NCI-H187 treated with DMSO at 0.1 percent for 48 hours (cell line): ENCODE measurements at places on chromosomes 5 and 9.

- no peak for DNase-seq
Measured at GRCh38 chr5:53169933-53170332, 60.4 kb upstream of the MOCS2 start.

DNA sequence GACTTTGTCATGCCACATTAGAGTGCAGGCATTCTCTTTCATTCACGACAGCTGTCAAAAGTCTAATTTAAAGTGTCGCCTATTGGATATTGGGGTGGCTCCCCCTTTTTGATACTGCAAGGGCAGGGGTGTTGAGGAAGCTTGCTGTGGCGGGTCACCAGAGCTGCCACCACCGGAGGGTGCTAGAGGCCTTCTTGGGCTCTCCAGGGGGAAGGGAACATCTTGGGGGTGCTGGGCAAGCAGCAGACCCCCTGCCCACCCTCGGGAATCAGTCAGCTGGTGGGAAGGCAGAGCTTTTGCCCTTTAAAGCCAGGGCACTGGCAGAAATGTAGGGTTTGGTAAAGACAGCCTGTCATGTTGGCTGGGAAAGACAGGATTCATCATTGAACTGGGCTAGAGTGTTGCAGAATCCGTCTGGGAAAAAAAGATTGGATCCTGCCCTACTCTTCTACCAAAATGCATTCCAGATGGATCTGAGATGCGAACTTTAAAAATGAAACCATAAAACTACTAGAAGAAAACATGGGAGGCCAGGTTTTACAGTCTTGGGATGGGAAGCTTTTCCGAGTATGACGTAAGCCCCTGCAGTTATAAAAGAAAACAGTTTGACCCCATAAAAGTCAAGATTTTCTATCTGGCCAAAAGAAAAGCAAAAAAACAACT lies 22.3 kb downstream of the COL5A1 start:
- no peak for DNase-seq

GRCh38 chr9:121729769-121730562 lies 78.5 kb downstream of the DAB2IP start:
- no peak for DNase-seq

DNA sequence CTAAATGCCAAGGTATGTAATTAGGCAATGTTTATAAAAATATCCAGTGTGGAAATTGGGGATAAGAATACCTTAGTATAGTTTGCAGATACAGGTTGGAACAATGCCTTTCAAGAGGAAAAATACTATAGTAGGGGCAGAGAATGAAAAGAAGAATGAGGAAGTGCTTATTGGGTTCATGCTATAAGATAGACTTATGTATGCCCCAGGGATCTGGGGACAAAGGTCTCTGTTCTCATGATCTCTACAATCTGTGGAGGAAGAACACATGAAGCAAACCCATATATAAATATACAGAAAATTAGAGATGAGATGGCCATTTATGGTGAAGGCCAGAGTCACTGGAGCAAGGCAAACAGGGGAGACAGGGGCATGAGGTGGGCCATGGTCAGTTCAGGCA lies 106.5 kb upstream of the DAB2 start:
- no peak for DNase-seq

DNA sequence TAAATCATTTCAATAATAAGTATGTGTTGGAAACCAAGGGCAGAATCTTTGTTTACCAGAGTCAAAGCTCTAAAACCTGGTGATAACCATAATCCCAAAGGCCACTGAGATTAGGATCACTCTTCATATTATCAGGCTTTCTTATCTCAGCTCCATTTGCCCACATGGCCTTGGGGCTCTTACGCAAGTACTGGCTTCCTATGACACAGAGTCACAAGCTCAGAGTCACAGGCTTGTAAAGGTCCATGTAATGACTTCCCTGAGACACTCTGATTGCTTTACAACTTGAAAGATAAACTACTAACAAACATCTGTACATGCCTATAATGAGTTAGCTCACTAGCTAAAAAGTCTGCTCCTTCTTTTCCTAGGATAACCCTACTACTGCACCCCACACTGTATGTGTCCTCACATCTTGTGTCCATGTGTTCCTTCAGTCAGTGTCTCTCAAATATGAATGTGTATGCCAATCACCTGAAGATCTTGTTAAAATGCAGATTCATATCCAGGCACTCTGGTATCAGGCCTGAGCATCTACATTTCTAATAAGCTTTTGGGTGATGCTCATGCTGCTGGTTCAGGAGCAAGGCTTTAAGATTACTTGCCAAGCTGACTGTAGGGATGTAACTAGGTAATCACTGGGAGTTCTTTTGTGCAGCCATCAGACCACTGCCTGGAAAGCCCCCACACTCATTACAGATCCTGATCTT lies 28.4 kb downstream of the SEMA6A start:
- no peak for DNase-seq

DNA sequence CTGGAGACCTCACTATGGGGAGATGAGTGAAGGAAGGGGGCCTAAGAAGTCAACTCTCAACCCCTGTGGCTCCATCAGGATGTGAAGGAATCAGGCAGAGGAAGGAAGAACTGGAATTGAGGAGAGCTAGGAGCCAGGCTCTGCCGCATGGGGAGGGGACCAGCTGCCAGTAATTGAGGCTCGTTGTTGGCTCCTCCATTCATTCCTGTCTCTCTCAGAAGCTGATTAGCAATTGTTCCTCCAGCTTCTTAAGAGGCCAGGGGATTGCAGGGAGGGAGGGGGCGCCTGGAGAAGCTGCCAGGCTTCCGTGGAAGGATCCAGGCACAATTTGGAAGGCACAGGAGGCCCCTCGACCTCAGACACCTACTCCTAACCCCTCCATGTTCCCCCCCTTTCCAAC lies 20.5 kb upstream of the TTLL11 start:
- no peak for DNase-seq

DNA sequence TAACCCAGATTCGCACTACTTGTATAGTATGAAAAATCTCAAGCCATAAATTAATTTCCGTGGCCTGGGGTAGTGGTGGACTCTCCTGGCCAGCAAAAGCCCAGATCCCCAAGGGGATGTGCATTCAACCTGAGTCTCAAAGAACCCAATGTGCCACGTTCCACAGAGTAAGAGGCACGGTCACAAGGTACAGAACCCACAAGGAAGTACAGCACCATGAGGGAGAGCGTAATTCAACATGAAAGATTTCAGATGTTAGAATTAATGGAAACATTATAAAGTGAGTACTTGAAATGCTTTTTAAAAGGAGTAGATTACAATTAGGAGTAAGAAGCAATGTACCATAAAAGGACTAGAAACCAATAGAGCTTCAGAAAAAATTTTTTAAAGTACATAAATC lies 23.4 kb downstream of the SRD5A1 start:
- DNase-seq = no peak

- no peak for DNase-seq
Measured at GRCh38 chr5:112228667-112229066, 190.4 kb downstream of the EPB41L4A start.

- DNase-seq = no peak
Measured at GRCh38 chr9:6054280-6055099, 39.1 kb upstream of the RANBP6 start.

GRCh38 chr5:62001640-62002039 lies 304.4 kb upstream of the KIF2A start:
- no peak for DNase-seq

DNA sequence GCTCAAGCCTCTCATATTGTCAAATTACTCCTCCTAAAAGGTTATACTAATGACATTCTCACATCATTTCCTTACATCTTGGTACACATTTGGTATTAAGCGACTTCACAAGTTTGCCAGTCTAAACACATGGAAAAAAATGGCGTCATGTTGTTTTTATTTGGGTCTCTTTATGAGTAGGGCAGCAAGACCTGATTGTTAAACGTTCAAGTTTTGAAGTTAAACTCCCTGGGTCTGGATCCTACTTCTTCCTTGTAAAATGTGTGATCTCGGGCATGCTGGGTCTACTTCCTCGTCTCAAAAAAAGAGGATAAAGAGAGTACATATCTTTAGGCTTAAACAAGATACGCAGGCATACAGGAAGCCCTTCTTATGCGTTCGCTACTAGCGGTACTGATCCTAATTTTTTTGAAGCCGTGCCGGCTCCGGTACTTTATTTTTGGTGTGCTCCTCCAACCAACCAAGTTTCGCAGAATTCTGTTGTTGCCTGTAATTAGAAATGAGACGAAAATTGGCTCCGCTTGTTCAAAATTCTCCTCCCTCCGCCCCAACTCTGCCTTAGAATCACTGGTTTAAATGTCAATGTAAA lies 596 bp upstream of the CDC37L1 start:
- no peak for DNase-seq

DNA sequence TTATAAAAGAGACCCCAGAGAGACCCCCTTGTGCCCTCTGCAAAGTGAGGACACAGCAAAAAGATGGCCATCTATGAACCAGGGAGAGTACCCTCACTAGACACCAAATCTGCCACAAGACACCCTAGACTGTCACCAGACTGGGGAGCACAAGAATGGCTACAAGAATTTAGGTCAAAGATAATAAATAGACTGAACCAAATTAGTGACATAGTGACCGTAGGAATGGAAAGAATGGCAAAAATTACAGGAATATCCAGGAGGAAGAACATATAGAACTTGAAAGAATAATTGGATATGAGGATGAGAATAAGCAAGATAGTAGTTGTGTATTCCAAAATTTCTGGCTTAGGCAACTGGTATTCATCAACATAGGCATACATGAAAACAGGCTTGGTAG lies 235.0 kb downstream of the NNT start:
- DNase-seq = no peak

DNA sequence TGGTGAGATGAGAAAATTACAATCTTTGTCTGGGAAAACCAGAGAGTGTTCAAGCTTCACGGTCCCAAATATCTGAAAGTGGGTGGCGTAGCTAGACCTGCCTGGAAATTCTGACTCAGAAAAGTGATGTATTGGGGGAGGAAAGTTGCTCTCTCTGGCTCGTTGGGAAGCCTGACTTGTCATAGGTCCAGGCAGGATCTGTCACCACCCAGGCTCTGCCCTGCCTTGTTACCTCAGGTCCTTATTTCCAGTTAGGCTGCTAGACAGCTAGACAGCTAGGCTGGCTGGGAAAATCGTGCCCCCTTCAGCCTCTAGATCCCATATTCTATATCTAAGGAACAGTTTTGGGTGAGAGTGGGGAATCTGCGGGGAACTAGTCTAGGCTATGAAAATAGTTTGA lies 41.0 kb upstream of the HCN1 start:
- no peak for DNase-seq

- DNase-seq = no peak
Measured at GRCh38 chr5:66438696-66439095, 157.5 kb upstream of the MAST4 start.

DNA sequence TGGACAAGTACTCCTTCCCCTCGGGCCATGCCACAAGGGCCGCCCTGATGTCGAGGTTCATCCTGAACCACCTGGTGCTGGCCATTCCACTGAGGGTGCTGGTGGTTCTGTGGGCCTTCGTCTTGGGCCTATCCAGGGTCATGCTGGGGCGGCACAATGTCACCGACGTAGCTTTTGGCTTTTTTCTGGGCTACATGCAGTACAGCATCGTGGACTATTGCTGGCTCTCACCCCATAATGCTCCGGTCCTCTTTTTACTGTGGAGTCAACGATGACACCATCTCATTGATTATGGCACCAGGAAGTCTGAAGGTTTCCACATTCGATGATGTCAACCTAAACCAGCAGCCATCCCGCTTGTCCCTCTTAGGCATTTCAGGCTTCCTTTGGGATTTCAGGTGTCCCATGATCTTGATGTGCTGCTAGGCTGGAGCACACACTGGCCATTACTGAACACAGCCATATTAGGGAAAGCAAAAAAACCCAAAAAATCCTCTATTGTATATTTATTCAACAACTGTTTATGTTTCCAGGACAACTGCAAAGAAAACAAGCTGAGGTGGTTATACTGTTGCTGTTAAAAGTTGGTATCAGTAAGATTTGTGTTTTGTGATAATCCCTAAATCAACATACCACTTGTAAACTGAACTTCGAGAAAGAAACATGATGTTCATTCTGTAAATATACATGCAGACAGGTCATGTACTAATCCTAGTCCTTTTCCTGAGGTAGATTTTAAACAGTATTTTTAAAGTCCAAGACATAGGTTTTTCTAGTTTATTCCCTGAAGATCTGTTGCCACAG lies 1.1 kb downstream of the PLPP6 start:
- DNase-seq = no peak

DNA sequence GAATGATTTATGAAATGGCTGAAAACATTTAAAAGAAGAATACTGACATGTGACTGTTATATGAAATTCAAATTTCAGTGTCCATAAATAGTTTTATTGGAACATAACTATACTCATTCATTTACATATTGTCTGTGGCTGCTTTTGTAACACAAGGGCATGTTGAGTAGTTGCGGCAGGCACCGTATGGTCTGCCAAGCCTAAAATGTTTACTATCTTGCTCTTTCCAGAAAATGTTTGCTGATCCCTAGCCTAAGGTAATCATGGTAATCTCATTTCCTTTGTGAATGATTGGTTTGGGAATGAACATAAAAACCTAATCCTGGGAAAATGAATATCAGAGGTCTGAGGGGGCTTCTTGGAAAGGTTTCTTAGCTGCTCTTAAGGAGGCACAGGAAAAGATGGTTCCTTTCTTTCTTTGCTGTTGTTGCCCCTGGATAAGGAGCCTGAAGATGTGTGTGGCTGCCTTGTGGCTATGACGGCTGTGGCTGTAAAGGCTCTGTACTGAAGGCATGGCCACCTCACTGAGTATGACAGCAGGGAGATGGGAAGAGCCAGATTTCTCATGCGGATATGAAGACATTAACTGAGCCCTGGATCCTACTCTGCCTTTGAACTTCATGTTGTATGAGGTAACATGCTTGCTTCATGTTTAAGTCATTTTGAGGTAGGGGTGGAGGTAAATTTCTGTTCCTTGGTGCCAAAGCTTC lies 419.4 kb upstream of the CLINT1 start:
- no peak for DNase-seq

GRCh38 chr9:100580257-100580656 lies 2.4 kb downstream of the CAVIN4 start:
- DNase-seq = no peak

DNA sequence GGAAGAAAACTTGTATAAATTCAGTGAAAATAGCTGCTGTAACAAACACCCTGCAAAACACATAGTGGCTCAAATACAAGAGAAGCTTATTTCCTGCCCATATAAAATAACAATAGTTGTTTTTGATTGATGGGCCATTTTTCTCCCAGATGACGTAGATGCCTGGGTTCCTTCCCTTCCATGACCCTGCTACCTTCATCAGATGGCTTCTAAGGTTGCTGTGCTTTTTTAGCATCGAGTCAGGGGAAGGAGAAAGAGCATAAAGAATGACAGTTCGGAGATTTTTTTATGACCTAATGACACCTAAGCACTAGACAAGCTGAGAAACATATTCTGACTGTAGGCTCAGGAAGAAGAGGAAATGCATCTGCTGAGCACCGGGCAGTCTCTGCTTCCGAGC lies 34.7 kb upstream of the DPYSL3 start:
- DNase-seq = no peak
